A549 treated with RU486 at 1 μM for 4 hours (cell line): ENCODE measurements at places on chromosomes 6 and 20. TPM values are rescaled to one million over a fixed set of nuclear protein-coding genes. Genes with fewer than 3 reads are reported as not detected.

The PLCB4 gene
- total RNA-seq: 10.9 to 15.4 TPM (median 13.2 TPM) in 5 replicates

The EFHC1 gene
- total RNA-seq: 7.7 to 12.8 TPM (median 12.6 TPM) in 5 replicates

The LRRC73 gene
- 0.95 to 1.5 TPM (median 1.4 TPM) in 5 replicates for total RNA-seq

The CCN6 gene
- total RNA-seq: not detected in 5 replicates

The RGS17 gene
- total RNA-seq: 3.5 to 7.8 TPM (median 7.0 TPM) in 5 replicates

The ARMC12 gene
- 0.15 to 0.46 TPM (median 0.27 TPM) in 4 of 5 replicates, not detected in the other for total RNA-seq

The HLA-DPB1 gene
- total RNA-seq: not detected in 5 replicates

The GNAS-AS1 gene
- total RNA-seq: not detected in 5 replicates

The NTSR1 gene
- 0.08 to 0.27 TPM (median 0.16 TPM) in 5 replicates for total RNA-seq

The MAK gene
- 0.10 to 0.21 TPM (median 0.14 TPM) in 5 replicates for total RNA-seq

The PRRC2A gene
- 64.9 to 89.6 TPM (median 85.2 TPM) in 5 replicates for total RNA-seq

The ZBTB12 gene
- total RNA-seq: 3.1 to 4.9 TPM (median 4.2 TPM) in 5 replicates

The PLAGL1 gene
- total RNA-seq: 6.6 to 10.4 TPM (median 7.6 TPM) in 5 replicates

The ULBP2 gene
- 2.7 to 4.2 TPM (median 3.5 TPM) in 5 replicates for total RNA-seq

The CD24 gene
- total RNA-seq: 180 to 282 TPM (median 255 TPM) in 5 replicates

The NEURL2 gene
- 0.88 to 1.5 TPM (median 1.4 TPM) in 5 replicates for total RNA-seq

The ELOVL4 gene
- total RNA-seq: 1.2 to 1.9 TPM (median 1.6 TPM) in 5 replicates

The STX11 gene
- 1.8 to 2.9 TPM (median 2.0 TPM) in 5 replicates for total RNA-seq

The BMP6 gene
- 13.7 to 21.7 TPM (median 20.3 TPM) in 5 replicates for total RNA-seq

The GGTLC1 gene
- not detected in 5 replicates for total RNA-seq

The SUN5 gene
- not detected in 5 replicates for total RNA-seq

The RUNX2 gene
- 1.00 to 1.4 TPM (median 1.2 TPM) in 5 replicates for total RNA-seq

The LHFPL5 gene
- total RNA-seq: 0.05 TPM in 1 of 5 replicates, not detected in the others

The SMPDL3A gene
- 2.1 to 3.2 TPM (median 3.0 TPM) in 5 replicates for total RNA-seq

The IBTK gene
- 15.0 to 41.3 TPM (median 38.3 TPM) in 5 replicates for total RNA-seq

The SLC22A2 gene
- 0.10 to 0.23 TPM in 2 of 5 replicates, not detected in the others for total RNA-seq

The HLA-DMB gene
- total RNA-seq: 1.2 to 2.3 TPM (median 2.2 TPM) in 5 replicates

The LAMA2 gene
- total RNA-seq: 0.26 to 1.5 TPM (median 0.57 TPM) in 5 replicates

The GID8 gene
- 20.2 to 22.6 TPM (median 22.0 TPM) in 5 replicates for total RNA-seq
